ENCODE measurements at places on chromosomes 11 and 22.

GRCh38 chr11:44634401-44635281 lies 69.2 kb downstream of the CD82 start:
- peak; percentile 24 for DNase-seq

DNA sequence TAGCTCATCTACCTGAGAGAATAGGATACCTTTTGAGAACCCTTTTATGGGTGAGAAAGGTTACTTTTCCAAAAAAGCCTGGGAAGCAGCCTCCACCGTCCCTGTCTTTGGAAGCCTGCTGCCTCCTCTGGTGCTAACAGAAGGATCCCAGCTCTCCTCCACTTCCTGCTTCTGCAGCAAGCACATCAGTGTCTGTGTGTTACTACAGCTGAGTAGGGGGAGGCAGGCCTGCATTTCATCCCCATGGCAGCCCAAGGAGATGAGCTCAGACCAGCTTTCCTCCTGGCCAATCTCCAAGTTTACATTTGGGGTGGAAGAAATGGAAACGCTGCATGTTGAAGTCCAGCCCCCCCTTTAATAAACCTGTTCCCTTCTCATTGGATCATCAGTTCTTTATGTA lies 7.4 kb upstream of the CCDC34 start:
- no peak for DNase-seq

DNA sequence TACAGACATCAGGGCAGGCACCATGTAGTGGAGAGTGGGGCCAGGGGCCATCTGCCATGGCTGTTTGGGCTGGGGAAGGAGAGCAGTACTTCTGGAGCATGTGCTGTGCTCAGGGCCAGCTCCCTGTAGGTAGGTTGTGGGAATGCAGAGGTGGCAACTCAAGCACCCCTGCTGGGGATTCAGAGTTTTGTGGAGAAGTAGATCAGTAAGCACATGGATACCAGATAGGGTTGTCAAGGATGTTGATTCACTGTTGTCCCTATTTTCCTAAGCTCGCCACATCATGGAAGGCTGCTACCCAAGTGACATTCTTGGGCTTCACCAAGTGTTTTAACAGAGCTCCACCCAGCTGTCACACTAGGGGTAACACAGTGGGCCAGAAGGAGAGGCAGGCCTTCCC lies 67.2 kb downstream of the BMAL1 start:
- DNase-seq, result no peak

- no peak for DNase-seq
Observed at GRCh38 chr22:25068707-25069106, 116.2 kb downstream of the KIAA1671 start.

DNA sequence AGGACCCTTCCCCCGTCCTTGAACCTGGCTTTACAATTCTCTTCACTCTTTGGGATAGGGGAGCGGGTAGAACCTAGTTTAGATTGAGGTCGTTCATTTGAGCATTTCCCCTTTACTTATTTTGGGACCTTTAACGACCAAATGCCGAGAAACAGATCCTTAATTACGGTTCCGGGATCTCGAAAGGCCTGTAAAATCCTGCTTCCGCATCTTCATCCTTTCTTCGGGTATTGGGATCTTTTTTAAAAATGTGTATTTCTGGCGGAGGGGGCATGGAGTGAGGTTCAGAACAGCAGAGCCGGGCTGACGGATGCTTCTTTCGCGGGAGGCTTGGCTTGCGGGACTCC lies 395 bp upstream of the HIPK3 start:
- DNase-seq, result no peak

DNA sequence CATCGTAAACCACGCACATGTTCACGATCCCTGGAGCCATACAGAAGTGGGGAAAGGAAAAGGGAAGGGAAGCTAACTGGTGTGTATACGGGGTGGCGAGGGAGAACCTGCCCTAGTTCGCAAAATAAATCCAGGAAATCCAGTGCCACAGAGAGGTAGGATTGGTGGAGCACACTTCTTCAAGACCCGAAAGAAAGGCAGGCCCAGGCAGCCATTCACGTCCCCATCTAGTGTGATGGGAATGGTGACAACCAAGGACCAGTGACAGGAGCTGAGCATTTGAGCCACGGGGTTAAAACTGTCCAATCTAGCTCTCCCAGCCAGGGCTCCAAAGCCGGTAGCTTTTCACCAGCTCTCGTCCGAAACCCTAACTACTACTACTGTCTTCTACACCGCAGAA lies 53.7 kb downstream of the IGSF9B start:
- no peak for DNase-seq

GRCh38 chr22:27780161-27780575 lies 21.4 kb downstream of the MN1 start:
- DNase-seq, result no peak

GRCh38 chr11:74388678-74389327 lies 9.4 kb downstream of the PGM2L1 start:
- DNase-seq, result peak; percentile 43

- DNase-seq, result no peak
Observed at GRCh38 chr22:45620706-45621105, 50.9 kb upstream of the ATXN10 start.

GRCh38 chr11:130980071-130980862 lies 64.0 kb upstream of the SNX19 start:
- DNase-seq, result no peak
